T-helper 17 cell (primary cell): ENCODE measurements at places on chromosomes 4 and X.

- no peak for DNase-seq
These were observed 225.9 kb downstream of the NR3C2 start for GRCh38 chr4:148216321-148216720.

- no peak for DNase-seq
These were observed 1092.1 kb upstream of the PRKX start for GRCh38 chrX:4805502-4805901.

DNA sequence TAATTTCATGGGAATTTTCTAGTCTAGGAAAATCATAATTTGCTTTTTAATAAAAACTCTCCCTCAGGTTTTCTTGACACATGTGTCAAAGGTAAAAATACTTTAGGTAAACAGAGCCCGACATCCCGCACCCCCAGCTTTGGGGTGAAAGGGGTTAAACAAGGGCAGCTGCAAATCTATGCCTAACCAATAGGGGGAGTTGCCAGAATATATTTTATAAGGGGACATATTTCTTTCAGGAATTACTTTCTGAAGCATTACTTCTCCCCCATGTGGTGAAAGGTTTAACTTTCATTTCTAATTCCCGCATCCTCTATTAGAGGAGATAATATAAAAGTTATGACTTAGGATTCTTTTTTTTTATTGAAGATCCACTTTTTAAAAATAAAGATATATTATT is 53.9 kb upstream of the HEPH start:
- no peak for DNase-seq

GRCh38 chr4:151644622-151645021 is 116.2 kb downstream of the GATB start:
- no peak for DNase-seq

DNA sequence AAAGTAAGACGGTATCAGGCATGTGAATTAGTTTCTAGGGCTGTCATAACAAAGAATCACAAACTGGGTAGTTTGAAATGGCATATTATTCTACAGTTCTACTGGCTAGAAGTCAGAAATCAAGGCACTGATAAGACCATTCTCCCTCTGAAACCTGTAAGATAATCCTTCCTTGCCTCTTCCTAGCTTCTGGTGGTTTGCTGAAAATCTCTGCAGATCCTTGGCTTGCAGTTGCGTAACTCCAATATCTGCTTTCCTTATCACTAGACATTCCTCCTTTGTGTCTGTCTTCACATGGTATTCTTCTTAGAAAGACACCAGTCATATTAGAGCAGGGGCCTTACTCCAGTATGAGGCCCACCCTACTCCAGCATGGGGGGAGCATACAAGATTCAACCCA is 19.6 kb upstream of the LCORL start:
- no peak for DNase-seq

DNA sequence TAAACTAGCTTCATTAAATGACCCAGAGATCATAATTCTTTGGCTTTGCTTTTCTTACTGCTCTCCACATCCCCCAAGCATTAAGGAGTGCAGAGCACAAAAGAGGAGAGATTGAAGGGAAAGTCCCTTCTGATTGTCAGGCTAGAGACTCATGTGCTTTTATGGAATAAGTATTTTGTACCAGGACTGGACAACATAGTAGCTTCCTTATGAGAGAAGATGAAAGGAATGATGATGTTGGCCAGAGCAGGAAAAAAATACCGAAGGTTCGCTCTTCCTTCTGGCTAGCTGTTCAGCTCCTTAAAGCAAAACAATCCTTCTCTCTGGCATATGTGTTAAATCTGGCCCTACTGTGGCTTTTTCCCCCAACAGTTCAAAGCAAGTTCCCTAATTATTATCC is 53.1 kb downstream of the HOPX start:
- no peak for DNase-seq

DNA sequence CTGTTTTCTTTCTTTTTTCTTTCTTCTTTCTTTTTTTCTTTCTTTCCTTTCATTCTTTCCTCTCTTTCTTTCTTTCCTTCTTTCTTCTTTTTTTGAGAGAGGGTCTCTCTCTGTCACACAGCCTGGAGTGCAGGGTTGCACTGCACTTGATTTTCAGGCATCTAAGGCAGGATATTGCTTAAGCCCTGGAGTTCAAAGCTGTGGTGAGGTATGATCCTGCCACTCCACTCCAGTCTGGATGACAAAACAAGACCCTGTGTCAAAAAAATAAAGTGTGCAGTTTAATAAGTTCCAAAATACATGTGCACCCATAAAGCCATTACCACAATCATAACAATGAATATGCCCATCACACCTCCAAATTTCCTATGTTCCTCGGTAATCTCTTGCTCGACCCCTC is 10.6 kb upstream of the ZNF718 start:
- DNase-seq: no peak

DNA sequence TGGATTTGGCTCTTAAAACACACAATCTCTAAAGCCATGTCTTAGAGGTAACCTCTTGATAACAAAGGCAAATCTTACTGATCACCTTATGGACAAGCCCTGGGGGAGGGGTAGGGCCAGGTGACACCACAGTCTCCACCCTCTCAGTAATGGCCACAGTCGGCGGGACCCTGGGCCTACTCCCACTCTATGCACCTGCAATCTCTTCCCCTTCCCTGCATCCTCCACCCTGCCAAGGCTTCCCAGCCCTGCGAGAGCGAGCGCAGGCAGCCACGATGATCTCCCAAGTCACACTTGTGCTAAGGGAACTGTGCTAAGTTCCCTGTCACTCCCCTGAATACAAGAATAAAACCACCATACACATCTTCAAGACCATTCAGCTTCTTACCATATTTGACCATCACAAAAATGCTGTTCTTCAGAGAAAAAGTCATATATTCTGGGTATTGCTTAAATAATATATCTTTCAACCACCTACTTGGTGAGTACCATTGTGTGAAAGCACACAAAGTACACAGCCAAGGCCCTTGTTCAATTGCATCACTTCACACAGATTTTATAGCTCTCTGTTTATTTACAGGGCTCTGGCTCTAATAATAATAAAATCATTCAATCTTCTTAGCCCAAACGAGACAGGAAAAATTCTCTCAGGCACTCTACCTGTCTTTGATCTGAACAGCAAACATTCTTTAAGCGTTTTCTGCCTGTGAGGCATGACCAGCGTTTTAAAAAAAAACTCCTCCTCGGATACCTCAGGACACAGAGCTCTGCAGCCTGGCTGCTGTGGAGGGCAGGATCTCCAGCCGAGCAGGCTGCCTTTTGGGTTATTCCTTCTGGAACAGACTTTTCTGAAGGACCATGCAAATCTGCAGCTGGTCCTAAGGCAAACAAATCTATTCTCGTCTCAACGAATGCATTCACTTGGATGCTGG is 115.7 kb upstream of the MAP3K15 start:
- DNase-seq: no peak

GRCh38 chrX:147403040-147403439 is 508.7 kb upstream of the FMR1 start:
- DNase-seq: no peak

DNA sequence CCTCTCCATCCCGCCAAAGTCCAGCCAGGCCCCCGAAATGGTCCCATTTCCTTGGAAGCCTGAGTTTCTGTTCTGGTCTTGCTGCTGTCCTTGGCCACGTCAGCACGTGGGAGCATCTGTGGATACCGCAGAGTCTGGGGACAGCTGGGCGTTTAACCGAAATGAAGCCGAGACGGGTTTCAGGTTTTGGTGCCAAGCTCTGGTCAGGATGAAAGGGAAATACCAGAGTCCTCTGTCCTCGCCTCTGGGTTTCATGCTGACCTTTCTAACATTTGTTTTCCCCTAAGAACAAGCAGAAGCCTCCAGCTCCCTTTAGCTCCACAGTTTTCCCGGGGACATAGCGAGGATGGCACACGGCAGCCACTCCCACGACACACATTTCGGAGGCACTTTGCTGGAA is 19.7 kb downstream of the SHOX start:
- DNase-seq: no peak

GRCh38 chr4:93184053-93184452 is 644.5 kb upstream of the ATOH1 start:
- DNase-seq: no peak

GRCh38 chr4:58163156-58163555 is 1053.0 kb upstream of the IGFBP7 start:
- no peak for DNase-seq

- no peak for DNase-seq
These were observed 8.5 kb downstream of the FGFRL1 start for GRCh38 chr4:1019729-1020470.
